Stimulated activated CD4-positive, alpha-beta T cell treated with anti-CD3 and anti-CD28 coated beads, Interleukin-1b, Interleukin-23, amount 100 ng/mL, for 1 hour (primary cell): ENCODE measurements at places on chromosomes 12 and 14.

GRCh38 chr12:52245962-52246569 lies 13.0 kb downstream of the KRT7 start:
- no peak for DNase-seq

DNA sequence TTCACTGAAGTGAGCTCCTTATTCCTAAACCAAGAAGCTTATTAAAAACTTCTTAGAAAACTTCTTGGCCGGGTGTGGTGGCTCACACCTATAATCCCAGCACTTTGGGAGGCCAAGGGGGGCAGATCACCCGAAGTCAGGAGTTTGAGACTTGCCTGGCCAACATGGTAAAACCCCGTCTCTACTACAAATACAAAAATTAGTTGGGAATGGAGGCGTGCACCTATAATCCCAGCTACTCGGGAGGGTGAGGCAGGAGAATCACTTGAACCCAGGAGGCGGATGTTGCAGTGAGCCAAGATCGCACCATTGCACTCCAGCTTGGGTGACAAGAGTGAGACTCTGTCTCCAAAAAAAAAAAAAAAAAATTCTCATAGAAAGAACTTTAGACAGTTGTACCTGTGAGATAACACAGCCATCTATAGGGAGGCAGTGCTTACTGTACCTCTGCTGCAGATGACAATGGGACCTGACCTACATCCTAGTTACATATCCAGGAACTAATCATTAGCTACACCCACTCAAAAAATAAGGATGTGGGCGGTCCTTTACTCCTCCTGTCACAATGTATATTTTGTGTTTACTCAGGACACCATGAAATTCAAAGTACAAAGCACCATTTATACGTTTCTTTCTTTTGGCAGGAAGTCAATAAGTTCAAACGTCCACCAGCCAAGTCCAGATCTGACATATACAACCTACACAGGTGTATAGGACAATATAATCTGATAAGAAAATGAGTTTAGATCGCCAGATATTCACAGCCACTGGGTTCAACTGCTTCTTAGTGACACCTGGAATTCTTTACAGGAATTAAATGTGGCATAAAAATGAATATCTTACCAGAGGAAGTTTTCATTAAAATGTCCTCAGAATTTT lies 14.9 kb downstream of the STXBP6 start:
- no peak for DNase-seq

GRCh38 chr12:30930238-30930637 lies 3.7 kb downstream of the TSPAN11 start:
- no peak for DNase-seq

- DNase-seq: no peak
Measured at GRCh38 chr12:119624966-119625365, 31.4 kb downstream of the TMEM233 start.

GRCh38 chr14:24928386-24928900 lies 121.5 kb downstream of the STXBP6 start:
- no peak for DNase-seq

DNA sequence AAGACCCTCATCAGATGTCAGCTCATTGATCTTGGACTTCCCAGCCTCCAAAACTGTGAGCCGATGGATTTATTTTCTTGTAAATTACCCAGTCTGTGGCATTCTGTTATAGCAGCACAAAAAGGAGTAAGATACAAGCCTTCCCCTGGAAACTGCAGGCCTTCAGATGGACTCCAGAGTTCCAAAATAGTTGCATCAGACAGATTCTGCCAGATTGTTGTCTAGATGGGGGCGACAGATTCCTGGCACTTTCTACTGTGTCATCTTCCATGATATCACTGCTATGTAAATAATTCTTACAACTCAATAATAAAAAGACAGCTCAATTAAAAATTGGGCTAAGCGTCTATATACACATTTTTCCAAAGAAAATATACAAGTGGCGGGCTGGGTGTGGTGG lies 17.2 kb upstream of the MARK3 start:
- no peak for DNase-seq

DNA sequence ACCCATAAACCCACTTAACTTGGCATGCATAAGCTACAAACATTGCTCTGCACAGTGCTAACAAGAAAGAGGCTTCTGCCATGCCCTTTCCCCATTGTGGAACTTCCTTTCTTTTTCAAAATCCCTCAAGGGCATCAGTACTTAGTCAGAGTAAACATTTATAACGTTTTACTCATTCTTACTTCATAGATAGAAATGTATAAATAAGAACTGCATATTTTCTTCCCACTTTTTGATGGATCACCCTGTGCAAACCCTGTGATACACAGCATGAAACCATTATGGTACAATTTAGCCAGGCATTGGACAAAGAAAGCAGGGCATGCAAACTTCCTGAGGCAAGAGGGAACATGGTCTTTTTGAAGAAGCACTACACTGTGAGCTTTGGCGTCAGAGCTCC lies 113.8 kb upstream of the FOXG1 start:
- no peak for DNase-seq

DNA sequence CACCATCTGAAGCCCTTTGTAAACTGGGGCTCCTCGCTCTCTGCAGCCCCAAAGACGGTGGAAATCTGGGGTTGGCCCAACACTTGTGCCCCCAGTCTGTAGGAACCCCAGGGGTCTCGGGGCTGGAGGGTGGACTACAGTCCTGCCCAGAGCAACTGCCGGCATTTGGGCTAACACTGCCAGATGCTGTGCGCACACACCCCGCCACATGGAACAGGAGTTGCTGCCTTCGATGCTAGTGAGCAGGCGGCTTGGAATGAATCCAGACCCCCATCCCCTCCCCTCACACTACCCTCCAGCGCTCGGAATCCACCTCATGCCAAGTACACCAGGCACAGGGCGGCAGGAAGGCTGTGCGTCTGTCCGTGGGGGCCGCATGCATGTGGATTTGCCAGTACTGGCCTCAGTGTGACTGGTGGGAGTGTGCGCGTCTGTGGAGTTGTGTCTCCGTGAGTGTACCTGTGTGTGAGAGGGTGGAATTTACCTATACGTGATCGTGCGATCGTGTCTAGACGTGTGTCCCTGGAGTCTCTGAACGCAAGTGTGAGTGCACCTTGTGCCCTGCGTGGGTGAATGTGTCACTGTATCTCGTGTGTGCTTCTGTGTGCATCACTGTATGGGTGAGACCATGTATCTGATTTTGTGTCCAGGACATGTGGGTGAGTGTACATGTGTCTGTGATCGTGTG lies 5.1 kb downstream of the LHX5 start:
- DNase-seq: no peak

DNA sequence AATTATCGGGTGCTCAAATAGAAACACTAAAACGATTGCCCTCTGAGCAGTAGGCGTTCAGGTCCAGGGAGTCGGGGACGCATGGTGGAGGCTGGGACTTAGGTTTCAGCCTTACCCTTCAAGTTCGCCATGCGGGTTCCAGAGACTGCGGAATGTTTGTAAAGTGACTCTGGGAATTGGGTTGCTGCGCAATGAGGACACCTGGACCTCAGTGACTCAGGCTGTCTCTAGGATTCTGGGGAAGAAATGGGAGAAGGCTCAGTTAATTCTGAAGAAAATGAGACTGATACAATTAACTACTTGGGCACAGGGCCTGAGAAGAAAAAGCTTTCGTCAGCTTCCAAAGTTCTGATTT lies 1.1 kb downstream of the LGALS3 start:
- DNase-seq: no peak

GRCh38 chr12:130958557-130959140 lies 4.9 kb downstream of the ADGRD1 start:
- no peak for DNase-seq

GRCh38 chr12:7100239-7100638 lies 8.0 kb upstream of the C1R start:
- DNase-seq: no peak

DNA sequence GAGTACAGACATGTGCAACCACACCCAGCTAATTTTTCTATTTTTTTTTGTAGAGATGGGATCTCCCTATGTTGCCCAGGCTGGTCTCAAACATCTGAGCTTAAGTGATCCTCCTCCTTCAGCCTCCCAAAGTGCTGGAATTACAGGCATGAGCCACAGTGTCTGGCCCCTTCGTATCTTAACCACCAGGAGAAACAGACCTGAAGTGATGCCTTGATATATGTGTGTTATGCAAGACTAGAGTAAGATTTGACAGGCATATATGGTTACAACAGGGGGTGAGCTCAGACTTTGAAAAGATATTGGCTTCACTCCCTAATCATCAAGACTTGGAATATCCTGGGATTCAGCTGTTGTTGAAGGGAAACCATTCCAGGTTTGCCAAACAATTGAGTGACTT lies 10.7 kb upstream of the GALNT6 start:
- no peak for DNase-seq

DNA sequence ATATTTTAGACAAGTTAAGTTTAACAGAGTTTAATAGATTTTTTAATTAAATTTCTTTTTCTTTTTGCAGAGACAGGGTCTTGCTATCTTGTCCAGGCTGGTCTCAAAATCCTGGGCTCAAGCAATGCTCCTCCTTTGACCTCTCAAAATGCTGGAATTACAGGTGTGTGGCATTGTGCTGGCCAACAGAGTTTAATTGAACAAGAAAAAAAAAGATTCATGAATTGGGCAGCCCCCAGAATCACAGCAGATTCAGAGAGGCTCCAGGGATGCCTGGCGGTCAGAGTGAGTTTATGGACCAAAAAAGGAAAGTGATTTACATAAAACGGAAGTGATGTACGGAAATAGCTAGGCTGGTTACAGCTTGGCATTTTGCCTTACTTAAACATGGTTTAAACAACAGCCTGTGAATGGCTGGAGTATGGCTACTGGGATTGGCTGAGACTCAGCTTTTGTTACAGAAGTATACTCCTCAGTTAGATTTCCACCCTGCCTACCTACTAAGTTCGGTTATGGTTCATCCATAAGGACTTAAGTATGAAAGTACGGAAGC lies 14.5 kb upstream of the TESPA1 start:
- no peak for DNase-seq

DNA sequence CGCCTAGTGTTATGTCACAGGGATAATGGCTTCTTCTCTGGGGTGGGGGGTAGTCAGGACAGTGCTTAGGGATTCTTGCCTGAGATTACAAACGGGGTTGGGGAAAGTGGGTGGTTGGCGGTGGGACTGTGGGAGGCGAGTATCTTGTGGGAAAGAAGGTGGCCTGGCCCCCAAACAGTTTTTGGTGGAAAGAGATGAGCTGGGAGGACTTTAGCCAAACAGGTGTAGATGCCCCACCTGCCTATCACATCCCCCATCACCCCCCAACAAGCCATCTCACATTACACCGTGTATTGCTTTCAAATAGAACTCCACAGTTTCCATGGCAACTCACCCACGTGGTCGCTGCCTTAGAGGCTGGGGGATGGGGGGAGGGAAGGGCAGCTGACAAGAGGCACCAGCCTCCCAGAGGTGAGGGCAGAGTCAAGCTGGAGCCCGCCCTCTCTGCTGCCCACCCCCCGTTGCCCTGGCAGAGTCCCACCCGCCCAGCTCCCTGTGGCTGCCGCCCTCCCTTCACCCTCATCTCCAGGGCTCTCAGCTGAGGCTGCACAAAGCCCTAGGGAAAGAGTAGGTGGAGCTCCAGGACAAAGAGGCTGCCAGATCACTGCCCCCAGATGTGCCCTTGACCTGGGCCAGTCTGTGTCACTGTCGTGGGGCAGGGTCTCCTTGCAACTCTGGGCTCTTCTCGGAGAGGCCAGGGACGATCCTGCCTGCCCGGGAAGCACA lies 98.3 kb downstream of the LRRC74A start:
- no peak for DNase-seq

DNA sequence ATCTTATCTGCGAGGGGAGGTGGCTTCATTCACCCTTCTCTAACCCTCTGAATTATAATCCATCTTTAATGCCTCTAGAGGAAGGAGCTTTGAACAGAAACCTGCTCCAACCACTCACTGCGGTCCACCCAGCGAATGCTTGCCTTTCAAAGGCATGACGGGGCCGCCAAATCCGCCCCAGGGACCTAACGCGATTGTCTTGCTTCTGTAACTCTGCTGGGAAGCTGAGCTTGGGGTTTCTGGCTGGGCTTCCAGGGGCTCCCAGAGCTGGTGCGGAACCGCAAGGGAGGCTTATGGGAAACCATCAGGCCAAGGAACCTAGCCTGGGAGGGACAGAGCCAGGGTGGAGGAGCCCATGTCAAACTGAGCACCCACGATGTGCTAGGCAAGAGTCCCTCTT lies 231.2 kb upstream of the LHX5 start:
- no peak for DNase-seq

GRCh38 chr14:75109877-75110276 lies 17.0 kb downstream of the NEK9 start:
- DNase-seq: no peak

DNA sequence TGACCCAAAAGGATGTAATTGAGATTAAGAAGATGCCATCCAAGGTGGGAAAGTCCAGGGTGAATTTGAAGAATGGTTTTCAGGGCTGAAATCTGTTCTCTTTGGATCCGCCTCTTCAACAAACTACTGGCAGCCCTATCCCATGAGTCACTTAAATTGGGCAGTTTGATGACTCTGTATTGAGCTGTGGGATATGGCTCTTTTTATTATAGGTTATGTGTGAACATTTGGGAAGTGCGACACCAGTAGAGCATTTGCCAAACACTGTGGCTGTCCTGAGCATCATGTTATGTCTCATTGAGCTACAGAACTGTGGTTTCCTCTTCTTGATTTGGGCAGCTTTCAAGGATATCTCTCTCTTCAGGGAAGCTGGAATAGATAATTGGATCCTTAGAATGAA lies 22.3 kb downstream of the IFT43 start:
- DNase-seq: no peak

DNA sequence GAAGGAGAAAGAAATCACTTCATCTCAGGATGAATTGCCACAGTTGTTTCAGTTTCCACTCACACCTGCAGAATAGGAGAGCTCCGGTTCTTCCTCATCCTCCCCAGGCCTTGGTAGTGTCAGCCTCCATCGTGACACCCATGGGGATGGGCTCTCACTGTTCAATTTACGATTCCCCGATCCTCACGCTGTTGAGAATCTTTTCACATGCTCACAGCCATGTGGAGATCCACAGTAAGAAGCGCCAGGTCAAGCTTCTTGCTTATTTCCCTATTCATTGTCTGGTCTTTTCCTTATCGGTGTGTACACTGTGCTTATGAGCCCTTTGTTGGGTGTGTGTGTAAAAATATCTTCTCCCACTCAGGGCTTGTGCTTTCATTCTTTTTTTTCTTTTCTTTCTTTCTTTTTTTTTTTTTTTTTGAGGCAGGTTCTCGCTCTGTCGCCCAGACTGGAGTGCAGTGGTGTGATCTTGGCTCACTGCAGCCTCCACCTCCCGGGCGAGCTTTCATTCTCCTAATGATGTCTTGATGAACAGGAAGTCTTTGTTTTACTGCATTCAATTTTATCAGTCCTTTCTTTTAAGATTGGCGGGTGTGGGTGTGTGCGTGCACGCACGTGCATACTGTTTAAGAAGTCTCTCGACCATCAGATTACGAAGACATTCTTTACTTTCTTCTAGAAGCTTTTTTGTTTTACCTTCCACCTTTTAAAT lies 21.5 kb downstream of the RIN3 start:
- no peak for DNase-seq

GRCh38 chr14:32073537-32074189 lies 3.4 kb upstream of the ARHGAP5 start:
- no peak for DNase-seq
